IMR-90 (cell line): ENCODE measurements at places on chromosomes 11 and 22.

- no peak for DNase-seq
Measured at GRCh38 chr11:119303227-119303718, 13.7 kb downstream of the MCAM start.

GRCh38 chr22:45314054-45314721 is 4.5 kb downstream of the FAM118A start:
- no peak for DNase-seq

DNA sequence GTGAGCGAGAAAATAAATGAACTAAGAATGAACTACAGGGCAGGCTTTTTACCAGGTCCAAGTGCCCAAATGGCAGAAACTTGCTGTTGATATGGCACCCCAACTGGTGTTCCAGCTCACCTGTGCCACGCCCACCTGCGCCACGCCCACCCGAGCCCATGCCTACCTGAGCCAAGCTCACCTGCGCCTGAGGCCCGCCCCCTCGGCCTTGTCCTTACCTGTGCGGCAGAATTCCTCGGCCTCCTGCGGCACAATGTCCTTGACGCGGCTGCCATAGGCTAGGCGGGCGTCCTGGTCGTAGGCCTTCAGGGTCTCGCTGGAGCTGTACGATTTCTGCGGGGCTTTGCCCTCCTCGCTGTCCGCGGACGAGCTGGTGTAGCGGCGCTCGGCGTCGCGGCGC is 371.3 kb downstream of the TENM4 start:
- no peak for DNase-seq

DNA sequence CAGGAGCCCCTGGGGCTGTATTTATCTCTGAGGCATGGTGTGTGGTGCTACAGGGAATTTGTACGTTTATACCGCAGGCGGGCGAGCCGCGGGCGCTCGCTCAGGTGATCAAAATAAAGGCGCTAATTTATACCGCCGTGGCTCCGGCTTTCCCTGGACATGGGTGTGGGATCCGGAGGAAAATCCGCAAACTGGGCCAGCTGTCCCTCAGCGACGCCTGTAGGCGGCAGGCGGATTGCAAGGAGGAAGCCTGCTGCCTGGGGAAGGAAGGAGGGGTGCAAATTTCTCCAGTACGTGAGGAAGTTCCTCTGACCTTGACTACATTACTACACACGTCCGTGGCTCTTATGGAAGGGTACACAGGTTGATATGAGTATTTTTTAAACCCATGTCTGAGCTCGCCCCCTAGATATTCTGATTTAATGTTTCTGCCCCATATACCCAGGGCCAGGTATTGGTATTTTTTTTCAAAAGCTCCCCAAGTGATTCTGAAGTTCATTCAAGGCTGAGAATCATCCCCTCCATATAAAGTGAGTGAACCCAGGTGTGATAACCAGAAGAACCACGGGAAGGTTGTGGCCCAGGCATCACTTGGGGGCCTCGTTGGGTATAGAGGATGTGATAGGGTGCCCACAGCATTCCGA is 2.8 kb downstream of the MYOD1 start:
- peak; percentile 11 for DNase-seq

DNA sequence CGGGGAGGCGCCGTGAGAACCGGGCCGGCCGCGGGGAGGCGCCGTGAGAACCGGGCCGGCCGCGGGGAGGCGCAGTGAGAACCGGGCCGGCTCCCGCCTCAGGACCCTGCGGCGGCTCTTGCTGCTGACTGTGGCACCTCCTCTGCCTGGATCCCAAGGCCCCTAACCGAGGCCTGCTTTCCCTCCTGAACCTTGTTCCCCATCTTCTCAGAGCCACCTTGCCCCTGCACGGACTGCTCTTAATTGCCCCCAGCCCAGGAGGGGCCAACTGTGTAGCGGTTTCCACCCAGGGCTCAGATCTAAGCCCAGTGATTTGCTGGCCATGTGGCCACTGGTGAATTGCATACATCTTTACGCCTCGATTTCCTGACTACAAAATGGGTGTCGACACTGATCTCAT is 112.2 kb upstream of the B3GAT1 start:
- DNase-seq, result no peak
